Right lung (tissue), 10 donors: ENCODE measurements at places on chromosomes 3 and 15. TPM values are rescaled to one million over a fixed set of nuclear protein-coding genes. Genes with fewer than 3 reads are reported as not detected.

DNA sequence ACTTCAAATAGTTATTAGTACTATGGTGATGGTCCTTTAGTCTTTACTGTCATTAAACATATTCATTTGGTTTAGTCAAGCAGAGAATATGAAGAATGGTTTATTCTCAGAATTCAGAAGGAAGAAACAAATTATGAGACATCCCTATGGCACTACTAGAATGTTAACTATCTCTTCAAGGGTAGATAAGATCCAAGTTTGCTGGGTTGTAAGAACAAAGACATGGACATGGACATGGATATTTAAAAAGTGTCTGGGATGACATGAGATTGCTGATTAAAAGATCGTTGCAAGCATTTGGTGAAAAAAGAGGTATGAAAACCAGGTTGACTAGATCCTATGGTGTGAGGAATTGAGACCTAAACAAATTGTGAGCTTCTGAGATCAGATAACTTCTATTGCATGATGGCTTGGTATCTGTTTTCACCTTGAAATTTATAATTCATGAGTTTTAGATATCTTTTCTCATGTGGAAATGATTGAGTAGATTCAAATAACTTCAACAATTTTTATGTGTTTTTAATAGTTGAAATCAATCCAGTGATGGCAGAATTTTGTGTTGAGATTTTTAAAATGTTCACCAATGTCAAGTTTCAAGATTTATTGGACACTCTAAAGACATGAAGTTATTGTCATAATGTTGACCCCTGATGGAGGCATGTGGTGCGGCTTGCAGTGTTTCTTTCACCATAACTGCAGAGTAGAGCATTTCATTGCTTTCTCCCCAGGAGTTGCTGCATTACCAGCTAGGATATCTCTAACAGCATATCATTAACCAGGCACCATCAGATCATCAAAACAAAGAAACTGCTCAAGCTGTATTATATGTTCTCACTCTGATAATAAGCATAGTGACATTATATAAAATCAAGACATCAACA, 72.6 kb downstream of the NAALADL2 start:
- DNase-seq, result peak; percentile 45

DNA sequence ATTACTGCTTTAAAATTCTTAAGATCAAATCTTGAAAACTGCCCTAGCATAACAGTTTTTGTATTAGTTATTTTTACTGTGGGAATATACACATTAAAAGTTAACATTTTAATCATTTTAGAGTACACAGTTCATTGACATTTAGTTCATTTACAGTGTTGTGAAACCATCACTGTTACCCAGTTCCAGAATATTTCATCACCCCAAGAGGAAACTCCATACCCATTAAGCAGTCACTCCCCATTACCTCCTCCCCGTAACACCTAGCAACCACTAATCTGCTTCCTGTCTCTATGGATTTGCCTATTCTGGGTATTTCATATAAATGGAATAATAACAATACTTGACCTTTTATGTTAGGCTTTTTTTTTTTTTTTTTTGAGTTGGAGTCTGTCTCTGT, 164.1 kb upstream of the LRRFIP2 start:
- DNase-seq, result no peak

DNA sequence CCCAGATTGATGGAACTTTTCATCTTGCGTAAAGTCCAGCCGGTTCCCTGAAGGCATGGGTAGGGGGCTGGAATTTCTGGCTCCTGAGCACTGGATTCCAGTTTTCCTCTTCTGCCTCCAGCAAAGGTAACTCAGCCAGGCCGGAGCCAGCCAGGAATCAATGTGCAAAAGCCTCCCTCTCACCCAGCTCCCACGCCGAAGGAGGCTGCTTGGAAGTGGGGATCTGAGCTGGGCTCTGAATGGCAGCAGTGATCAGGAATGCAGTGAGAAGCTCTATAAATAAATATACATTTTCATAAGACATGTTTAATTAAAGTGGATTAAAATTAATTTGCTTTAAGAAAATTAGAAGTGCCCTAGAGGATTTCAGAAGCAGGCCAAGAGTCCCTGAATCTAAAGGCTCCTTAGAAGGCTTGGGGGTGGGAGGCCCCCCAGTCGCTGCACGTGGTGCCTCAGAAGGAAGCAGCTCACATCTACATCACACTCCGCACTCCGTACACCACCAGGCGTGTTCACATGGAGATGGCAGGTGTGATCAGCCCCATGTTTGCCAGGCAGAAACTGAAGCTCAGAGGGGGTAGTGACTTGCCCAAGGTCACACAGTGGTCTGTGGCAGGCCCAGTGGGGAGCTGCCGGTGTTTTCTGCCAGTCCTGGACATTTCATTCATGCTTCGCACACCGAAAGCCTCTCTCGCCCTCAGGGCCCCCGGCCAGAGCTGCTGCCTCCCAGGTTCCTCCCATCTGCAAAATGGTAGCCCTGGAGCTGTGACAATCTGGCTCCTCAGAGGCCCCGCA, 148.6 kb upstream of the LINGO1 start:
- no peak for DNase-seq

- no peak for DNase-seq
These were observed 116.1 kb upstream of the TLE3 start for GRCh38 chr15:70213794-70214193.

Gene FLNB
- polyA plus RNA-seq, result 80.3 TPM

Gene CIP2A
- 22.4 TPM for polyA plus RNA-seq

Gene SPESP1
- polyA plus RNA-seq, result 3.3 TPM

Gene KNG1
- polyA plus RNA-seq, result not detected

Gene GHSR
- polyA plus RNA-seq, result not detected
